ENCODE measurements at places on chromosomes 7 and 10.

DNA sequence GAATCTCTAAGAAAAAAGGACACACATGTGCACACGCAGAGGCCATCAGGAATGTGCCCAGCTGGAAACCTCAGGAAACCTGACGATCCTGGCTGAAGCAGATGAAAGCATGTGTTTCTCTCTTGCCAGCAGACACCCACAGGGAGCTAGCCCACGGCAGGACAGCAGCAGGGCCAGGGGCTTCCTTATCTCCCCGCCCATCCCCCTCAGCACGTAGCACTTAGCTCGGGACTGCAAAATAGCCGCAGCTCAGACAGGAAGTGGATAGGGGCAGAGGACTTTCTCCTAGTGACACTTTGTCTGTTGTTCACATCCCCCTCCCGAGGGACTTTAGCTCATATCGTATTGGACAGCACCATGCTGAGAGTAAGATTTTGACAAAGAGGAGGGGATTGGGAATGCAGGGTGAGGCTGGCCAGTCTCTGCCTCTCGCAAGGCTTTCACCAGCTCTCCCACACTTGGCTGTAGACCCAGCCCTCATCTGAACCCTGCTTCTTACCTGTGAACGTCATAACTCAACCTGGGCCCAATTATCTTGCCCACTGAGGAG is 63.8 kb downstream of the MKI67 start:
- DNase-seq, result no peak

DNA sequence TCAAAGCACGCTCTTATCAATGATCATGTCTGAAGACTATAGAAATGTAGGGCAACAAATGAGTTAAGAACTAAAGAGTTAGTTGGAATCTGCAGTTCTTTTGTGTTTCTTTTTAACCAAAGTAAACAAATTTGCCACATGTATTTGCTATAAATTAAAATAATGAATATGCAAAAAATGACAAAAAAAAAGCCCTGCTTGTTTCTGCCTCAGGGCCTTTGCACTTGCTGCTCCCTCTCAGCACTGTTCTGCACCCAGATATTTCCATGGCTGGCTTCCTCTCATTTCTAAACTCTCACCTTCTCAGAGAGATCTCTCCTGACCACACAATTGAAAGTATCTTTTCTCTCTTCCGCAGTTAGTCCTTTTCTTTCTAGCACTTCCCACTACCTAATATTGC is 181.8 kb upstream of the YAE1 start:
- DNase-seq, result no peak

DNA sequence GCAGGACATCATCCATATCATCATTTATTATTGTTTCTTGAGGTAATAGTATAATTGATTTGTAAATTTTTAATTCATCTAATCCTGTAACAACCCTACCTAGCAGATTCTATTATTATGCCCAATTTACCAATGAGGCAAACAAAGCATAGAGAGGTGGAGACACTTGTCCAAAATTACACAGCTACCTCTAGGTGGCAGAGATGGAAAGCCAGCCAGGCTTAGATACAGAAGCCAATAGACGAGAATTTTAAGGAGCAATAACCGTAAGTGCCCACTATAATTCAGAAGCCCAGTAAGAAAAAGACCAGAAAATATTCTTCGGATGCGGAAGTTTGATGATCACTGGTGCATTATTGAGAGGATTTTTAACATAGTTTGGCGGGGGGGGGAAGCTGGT is 54.0 kb downstream of the ANK3 start:
- DNase-seq, result no peak

- no peak for DNase-seq
Observed at GRCh38 chr10:30968711-30969110, 63.0 kb downstream of the ZNF438 start.

- no peak for DNase-seq
Observed at GRCh38 chr10:24237801-24238395, 29.0 kb downstream of the KIAA1217 start.

DNA sequence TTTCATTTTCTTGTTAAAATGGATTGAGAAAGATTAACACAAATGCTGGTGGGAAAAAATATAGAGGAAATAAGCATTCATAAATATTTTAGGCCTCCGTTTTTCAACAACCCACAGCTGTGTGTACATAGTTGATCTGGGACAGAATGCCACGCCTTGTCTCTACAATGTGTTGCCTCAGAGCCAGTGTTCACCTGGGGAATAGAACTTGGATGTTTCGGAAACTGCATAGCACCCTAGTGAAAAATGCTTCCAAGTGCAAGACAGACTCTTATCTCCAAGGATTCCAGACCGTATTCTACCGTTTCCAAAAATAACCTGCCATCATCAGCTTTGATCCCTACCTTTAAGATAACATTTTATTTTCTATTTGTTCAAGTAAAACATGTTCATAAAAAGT is 260.9 kb downstream of the SDK1 start:
- DNase-seq, result no peak

DNA sequence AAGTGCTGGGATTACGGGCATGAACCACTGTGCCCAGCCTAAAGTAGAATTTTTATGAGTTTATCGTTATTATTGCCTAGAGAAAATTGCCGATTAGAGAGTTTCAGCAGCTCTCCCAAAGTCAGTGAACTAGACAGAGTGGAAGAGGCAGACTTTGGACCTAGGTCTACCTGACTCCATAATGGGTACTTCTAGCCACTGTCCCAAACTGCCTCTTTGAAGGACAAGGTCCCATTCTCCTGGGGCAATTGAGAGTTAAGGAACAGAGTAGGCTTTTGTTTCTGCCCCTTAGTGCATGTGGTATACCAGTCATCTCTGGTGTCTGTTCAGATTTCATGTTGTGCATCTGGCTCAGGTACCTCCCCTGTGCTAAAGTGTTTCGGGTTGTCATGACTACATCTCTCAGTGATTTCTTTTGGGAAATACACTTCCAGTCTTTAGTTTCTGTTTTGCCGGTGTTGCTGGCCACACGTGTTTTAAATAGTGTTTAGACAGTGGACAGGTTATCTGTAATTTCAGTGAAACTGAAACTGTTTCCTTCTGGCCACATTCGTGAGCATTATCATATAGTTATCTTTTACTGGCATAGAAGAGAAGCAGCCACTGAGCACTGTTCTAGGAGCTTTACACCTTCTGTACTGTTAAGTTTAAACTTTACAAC is 4.7 kb downstream of the TMEM236 start:
- no peak for DNase-seq

DNA sequence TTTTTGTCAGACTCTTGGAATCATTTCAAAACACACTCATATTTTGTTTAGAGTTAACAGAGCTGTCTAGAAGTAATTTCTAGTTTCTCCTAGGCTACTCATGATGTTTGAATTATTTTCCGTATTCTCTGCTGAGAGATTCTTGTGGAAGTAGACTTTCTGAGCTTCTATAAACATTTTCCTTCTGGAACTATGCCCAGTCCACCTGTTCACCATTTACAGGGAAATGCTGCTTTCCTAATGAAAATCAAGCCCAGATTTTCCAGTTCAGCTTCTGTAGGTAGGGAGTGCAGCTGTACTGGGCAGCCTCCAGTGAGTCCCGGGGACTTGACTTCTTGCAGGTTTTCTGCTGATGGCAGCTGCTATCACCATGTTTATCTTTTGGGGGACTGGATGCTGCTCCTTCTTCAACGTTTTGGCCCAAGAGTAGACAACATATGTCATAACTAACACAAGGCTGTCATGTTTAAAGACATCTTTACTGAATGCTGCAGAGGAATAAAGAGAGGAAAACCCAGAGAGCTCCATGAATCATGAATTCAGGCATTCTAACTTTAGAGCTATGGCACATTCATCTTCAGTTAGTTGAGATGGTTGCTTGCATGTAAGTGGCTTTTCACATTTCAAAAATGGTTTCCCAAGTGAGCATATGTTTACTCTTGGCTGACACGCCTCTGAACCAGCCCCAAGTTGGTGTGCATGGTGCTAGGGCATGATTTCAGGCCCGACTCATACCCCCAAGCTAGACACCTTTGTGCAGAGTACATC is 85.6 kb downstream of the SDK1 start:
- no peak for DNase-seq

- no peak for DNase-seq
Observed at GRCh38 chr10:69100136-69100872, 12.4 kb downstream of the SRGN start.

DNA sequence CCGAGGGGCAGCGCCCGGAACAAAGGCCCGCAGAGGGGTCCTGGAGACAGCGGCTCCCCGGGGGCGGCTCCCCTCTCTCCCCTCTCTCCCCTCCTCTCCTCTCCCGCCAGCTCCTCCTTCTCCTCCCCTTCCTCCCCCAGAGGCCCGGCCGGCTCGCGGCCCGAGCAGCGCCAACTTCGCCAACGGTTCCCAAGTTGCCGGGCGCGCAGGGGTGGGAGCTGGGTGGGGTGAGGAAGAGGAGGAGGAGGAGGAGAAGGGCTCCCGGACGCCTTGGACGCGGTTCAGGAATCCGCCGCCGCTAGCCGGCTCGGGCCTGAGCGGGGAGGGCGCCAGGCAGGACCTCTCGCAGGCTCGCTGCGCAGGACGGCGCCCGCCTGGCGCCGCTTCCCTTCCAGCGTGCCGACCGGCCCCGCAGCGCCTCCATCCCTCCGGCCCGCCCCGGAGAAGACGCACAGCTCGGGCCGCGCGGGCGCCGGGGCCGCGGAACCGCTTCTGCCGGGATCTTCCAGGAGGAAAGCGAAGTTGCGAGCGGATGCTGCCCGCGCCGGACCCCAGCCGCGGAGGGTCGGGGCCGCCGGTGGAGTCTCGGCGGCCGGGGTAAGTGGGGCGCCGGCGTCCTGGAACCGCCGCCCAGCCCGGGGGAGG is at the start of gene CHST3:
Gene CHST3 (plus strand): TSS at position 298 of the 645 bp plus-strand sequence. CDS start 41,448 bp downstream, outside the sequence.
- peak; percentile 72 for DNase-seq

DNA sequence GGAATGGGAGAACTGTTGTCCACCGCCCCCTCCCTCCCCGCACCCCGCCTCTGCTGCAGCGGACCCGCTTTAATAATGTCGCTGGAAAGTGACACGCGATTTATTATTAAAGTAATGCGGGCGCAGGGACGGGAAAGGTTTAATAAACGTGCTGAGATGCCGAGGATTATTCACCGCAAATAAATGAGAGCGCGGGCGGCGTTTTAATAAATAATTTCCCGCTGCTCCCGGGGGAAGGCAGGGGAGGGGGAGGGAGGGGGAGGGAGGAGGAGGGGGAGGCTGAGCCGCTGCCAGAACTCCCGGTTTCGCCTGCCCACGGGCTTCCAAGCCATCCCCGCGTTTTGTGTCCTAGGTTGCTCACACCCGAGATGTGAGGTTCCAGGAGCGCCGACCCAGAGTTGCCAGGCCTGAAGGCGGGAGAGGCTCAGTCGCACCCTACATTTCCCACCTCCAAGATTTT is 5.1 kb downstream of the KAZALD1 start:
- DNase-seq, result no peak

- DNase-seq, result no peak
Observed at GRCh38 chr10:70853457-70853856, 34.9 kb downstream of the PCBD1 start.

- DNase-seq, result peak; percentile 14
Observed at GRCh38 chr7:27767374-27767773, 27.4 kb downstream of the TAX1BP1 start.

GRCh38 chr7:141208539-141208938 is 134.7 kb downstream of the TMEM178B start:
- no peak for DNase-seq

- DNase-seq, result no peak
Observed at GRCh38 chr10:43196981-43197833, 59.0 kb downstream of the CSGALNACT2 start.

DNA sequence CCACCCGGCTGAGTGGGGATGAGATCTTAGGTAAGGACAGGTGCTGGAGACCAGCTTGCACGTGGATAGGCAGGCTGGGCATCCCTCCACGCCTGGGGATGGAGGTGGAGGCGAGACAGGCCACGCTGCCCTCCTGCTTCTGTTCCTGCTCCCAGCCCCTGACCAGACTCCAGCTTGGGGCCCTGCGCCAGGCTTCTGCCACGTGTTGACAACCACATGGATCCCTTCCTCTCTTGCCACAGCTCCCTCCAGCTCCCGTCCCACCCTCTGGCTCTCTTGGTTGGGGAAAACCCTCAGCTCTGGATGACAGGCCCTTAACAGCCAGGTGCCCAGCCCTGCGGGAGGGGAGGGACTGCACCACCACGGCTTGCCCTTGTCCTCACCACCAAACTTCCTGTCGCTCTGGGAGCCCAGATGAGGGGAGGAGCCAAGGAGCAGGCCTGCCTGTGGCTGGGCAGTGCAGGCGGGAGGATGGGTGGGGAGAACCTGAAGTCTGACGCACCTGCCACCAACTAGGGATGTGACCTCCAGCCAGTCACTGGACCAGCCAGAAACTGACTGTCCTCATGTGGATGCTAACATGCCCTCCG is 36.0 kb downstream of the KCNH2 start:
- DNase-seq, result no peak

DNA sequence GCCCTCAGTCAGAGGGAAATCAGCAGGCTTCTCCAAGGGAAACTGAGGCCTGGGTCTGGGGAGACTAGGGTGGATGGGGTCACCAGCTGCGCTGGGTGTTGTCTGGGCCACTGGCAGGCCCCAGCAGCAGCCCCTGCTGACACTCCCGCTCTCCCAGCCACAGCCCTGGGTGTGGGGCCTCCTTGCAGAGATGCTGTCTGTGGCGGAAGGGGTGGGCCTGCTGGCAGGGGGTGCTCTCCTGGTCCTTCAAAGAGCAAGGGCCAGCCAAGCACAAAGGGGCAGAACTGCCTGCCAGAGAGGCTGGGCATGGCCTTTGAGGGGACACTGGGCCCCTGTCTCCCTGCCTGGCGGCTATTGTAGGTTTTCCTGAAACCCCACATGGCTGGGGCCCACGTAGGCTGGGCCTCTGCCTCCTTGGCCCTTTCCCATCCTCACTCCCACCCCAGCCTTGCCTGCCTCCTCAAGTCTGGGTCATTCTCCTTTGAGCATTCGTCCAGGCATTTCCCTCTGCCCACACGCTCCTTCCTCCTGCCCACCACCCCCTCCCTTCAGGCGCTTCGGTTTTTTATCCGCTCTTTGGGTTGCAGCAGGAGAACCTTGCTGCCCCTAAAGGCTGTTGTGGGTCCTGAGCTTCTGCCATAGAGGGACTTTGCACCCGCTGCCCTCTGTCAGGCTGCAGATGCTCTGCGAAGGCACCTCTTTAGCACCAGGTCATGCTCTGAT is 9.1 kb downstream of the COL13A1 start:
- no peak for DNase-seq

DNA sequence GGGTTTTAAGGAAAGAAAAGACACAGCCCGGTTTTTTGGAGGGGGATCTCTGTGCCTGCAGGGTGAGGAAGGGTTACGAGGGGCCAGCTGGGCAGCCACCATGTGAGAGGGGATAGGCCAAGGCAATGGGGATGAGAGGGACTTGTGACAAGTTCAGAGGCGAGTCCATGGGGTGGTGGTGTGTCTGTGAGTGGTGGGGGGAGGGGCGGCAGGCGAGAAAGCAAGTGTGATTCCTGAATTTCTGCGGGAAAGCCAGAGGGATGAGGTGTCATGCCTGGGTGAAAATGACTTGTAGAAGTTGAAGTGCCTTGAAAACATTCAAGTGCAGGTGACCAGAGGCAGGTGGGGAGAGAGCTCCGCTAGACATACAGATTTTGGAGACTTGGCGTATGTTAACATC is 61.0 kb upstream of the RNF32 start:
- no peak for DNase-seq

GRCh38 chr7:34016876-34017275 is 111.5 kb downstream of the BMPER start:
- no peak for DNase-seq
